ENCODE measurements at places on chromosomes 3 and 15.

- DNase-seq = peak; percentile 30
Measured at GRCh38 chr3:57086201-57086600, 25.7 kb downstream of the SPATA12 start.

DNA sequence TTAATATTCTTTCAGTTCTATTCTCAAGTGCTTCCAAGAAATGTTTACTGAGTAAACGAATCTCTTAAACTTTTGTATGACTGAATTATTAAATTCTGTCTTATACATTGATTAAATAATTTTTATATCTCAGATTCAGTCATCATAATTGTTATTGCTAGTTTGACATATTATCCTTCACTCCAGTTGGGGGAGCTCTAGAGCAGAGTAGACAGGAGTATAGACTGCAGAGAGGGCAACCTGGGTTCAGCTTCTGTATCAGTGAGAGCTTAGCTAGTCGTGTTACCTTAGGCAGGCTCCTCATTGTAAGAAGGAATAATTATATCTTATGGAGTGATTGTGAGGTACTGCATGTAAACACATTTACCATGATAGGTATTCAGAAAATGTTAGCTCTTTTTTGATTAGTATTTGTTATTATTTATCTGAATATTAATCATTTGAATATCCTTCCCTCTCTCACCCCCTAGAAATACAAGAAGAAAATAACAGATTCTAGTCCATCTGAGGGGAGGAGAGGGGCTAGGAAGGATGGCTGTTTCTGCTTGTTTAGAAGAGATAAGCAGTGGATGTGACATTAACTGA lies 31.0 kb upstream of the ZCWPW2 start:
- DNase-seq = no peak

DNA sequence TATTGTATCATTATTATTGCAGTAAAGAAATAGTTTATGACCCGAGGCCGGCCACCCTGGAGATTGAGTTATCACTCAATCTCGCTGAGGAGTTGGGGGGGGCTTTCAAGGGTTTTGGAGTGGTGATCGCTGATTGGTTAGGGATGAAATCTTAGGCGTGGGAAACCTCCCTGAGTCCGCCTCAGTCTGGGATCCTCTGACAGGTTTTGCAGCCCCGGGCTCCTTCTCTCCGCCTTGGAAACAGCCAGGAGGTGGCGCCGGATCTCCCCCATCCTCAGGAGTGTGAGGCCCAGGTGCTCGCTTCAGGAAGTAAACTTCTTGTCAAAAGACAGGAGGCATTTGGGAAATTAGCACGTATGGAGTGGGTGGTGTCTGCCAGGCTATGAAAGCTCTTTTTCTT lies 41.1 kb upstream of the SEC61A1 start:
- DNase-seq = no peak

- DNase-seq = peak; percentile 21
Measured at GRCh38 chr3:69082805-69083204, 1.9 kb upstream of the ARL6IP5 start.

- no peak for DNase-seq
Measured at GRCh38 chr3:72241525-72241924, 456.6 kb upstream of the PROK2 start.

All from substantia nigra (tissue), 51 donors.